ENCODE measurements at places on chromosomes 7 and 10.

DNA sequence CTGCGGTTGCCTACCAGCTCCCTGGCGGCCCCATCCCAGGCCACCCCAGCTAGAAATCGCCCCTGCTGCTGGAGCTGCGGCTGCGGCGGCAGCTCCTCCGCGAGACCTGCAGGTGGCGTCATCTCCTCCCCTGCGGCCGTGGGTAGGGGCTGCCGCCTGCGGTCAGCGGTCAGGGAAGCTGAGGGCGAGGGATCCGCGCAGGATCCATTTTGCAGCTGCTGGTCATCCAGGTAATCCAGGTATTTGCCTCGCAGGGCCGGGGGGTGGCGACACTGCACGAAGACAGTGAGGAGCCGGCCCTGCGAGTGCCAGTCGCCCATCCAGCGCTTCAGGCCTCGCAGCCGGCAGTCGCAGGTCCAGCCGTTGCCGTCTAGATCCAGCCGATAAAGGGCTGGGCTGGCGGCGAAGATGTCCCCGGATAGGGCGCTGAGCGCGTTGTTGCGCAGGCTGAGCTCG lies 1.5 kb downstream of the TRIL start:
- no peak for DNase-seq

DNA sequence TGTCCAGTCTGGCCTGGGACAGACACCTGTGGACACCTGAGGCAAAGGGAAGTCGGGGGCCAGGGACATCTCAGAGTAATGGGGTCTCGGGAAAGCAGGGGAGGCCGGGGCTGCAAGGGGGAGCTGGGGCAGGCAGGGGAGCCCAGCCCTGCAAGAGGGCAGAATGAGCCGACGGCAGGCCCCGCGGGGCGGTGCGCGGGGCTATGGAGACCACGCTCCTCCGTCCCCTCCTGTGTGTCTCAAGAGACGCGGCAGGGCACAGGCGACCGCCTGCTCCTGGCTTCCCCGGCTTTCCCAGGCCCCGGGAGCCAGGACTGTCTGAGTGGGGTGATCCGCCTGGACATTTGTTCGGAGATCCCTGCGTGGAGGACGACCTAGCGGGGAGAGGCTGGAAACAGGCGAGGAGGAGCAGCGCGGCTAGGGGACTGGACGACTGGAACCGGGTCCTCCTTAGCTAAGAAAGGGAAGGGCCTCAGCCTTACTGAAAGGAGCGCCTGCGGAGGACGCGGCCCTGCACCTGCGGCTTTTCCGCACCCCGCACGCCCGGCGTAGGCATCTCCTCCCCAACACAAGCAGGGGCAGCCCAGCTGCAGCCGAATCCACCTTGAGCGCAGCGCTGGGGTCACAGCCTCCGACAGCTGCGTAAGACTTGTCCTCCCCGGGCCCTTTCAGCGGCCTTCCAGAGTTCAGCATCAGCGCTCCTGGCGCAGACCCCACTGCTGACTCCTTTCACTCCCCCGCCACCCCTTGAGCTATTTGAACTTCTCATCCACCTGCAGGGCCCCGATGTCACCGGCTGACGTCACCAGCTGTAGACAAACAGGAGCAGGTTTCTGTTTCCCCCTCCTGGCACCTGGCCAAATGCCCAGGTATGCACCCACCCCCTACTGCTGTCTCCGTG lies 176.4 kb downstream of the ZNF248 start:
- no peak for DNase-seq

DNA sequence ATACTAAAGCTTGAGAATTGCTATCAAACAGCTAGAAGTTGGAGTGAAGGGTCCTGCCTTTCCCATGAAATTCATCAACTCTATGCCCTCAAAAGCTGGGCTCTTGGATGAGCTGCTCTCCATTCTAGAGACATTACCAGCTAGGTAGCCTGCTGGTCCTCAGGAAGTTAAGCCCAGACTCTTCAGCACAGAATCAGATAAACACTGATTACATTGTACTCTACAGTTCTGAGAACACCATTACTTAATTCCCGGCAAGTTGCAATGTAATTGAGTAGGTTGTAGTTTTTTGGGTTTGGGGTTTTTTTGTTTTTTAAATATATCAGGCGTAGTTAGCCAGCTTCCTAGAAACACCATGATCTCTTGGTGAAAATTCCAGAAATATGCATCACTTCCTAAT lies 84.1 kb upstream of the PIK3CG start:
- no peak for DNase-seq

DNA sequence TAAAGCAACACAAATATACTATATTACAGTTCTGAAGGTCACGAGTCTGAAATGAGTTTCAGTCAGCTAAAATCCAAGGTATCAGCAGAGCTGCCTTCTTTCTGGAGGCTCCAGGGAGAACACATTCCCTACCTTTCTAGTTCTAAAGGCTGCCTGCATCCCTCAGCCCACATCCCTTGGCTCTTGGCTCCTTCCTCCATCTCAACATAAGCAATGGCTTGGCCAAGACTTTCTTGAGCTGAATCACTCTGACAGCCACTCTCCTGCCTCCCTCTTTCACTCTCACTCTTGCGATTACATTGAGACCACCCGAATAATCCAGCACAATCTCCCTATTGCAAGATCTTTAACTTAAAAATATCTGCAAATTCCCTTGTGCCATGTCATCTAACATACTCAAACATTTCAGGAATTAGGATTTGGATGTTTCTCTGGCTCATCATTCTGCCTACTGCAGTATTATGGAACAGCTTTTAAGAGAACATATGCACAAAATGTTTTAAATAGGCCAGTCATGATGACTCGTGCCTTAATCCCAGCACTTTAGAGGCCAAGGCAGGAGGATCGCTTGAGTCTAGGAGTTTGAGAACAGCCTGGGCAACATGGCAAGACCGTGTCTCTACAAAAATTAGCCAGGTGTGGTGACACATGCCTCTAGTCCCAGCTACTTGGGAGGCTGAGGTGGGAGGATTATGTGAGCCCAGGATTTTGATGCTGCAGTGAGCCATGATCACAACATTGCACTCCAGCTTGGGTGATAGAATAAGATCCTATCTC lies 144.2 kb upstream of the VSTM2A start:
- DNase-seq, result no peak

DNA sequence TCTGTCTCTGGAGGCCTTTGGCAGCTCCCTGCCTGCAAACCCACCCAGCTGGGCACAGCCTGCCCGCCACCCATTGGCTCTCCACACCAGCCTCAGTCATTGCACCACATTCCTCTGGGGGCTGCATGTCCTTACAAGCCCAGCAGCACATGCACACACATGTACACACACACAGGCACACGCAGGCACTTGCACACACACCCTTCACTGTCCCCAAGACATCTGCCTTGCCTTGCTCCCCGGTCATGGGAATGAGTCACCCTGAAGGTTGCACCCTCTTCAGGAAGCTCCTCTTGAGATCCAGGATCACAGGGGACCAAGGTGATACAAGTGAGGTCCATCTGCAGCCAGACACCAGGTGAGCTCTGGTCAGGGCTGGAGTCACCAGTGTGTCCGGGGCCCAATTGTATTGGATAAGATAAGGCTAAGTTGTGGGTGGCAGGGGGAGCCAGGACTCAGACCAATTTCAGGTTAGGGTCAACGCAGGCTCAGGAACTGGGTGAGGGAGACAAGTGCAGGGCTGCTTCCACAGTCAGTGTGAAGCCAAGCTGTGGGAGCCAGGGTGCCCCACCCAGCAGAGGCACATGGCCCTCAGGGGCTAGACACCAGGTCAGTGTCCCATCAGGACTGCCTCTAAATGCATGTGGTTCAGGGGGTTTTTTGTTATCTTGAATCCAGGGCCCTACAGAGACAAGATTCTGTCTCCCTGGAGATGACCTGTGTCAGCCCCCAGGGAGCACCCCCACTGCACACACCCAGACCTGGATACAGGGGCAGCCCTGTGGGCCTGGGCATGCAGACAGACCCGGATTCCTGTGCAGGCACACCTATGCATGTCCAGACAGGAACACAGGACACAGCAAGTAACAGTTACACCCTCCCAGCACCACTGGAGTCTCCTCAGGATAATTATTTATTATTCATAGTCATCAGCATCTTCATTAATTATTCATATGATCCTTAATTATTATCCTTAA lies 33.8 kb downstream of the KCNH2 start:
- no peak for DNase-seq

DNA sequence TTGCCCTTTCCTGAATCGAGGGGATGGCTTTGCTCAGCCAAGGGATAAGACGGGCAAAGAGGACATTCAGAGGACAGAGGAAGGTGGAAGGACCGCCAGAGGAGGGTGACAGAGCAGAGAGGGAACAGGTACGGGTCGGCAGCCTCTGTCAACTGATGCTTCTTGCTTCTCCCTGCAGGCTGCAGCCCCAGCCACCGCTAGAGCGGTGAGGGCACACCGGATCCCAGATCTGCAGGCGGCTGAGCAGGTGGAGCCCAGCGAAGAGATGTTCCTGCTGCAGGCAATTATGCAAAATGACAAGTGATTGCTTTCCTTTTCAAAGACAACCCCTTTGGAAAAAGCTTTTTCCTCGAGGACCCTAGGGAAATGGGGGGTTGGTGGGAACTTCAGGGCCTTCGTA lies 181.9 kb upstream of the ANKRD30A start:
- no peak for DNase-seq

DNA sequence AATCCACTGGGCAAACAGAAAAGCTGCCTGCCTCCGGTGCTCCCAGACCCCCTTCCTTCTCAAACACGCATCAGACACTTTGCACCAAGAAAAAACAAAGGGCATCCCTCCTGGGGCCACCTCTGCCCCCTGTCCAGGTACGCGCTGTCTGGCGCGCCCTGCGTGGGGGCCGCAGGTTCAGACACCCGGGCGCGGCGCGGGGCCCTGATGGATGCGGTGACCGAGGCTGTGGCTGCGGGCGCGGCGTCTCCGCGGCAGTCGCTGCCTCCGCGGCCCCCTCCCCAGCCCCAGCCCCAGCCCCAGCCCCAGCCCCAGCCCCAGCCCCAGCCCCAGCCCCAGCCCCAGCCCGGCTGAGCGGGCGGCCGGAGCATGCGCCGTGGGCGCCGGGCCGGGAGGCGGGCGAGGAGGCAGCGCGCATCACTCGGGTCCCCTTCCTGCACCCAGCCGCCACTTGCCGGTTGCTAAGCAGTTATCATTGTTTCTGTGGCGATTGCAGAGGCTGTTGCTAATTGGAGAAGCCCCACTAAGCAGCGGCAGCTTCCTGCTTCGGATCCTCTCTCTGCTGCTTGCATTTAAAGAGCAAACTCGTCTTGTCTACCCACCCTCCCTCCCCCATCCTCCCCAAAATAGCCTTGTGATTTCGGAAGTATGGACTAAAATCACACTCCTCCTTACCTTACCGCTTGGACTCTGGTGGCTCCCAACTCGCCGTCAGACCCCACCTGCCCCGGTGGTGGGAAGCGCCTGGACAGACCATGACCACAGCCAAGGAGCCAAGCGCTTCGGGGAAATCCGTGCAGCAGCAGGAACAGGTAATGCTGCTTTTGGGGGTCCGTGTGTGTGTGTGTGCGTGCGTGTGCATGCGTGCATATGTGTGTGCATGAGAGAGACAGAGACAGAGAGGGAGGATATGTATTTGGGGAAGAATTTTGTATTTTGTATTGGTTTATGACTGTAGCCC lies 252.8 kb downstream of the DPP6 start:
- no peak for DNase-seq

DNA sequence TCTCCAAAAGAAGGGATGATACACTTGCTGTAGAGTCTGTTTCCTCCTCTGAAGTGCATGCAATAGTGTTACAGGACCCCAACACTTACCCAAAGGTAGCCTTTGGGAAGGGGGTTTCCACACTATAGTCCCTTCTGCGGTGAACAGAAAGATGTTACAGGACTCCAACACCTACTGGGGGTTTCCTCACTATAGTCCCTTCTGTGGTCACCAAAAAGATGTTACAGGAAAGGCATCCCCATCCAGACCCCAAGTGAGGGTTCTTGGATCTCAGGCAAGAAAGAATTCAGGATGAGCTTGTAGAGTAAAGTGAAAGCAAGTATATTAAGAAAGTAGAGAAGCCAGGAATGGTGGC lies 69.2 kb upstream of the PIK3CG start:
- no peak for DNase-seq

- DNase-seq, result no peak
Observed at GRCh38 chr10:113431398-113432160, 121.3 kb upstream of the HABP2 start.

- no peak for DNase-seq
Observed at GRCh38 chr7:116899308-116899707, 36.9 kb downstream of the CAPZA2 start.

GRCh38 chr10:44749151-44749550 lies 162.0 kb upstream of the TMEM72 start:
- DNase-seq, result no peak

DNA sequence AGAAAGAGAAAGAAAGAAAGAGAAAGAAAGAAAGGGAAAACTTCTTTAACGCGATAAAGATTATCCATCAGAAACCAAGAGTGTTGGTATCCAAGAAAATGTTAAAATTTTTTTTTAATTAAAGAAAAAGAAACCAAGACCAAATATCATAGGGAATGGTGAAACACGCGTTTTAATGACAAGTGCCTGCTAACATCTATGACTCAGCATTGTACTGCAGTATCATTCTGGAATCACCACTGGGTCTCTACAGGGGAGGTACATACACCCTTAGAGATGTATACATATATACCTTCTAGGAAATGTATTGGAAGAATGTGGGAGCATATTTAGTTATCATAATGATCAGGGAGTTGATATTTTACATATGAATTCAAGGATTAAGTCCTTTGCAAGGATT lies 32.1 kb upstream of the PIK3AP1 start:
- DNase-seq, result no peak

DNA sequence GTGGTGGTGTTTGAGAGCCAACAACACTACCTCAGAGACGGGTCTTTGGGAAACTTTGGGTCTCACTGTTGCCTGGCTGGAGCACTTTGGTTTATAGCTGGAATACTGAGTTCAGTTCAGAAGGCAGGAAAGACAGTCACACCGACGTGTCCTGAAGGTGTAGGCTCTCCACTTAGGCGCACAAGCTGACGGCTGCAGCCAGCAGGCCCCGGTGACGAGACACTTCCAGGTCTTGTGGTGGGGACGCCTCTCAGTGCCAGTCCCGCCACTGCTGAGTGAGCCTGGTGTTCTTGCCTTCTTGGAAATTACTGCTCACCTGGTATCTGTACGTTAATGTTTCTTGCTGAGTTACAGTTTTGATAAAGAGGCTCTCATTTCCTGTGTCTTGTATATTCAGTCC lies 74.0 kb downstream of the WDR37 start:
- DNase-seq, result no peak

DNA sequence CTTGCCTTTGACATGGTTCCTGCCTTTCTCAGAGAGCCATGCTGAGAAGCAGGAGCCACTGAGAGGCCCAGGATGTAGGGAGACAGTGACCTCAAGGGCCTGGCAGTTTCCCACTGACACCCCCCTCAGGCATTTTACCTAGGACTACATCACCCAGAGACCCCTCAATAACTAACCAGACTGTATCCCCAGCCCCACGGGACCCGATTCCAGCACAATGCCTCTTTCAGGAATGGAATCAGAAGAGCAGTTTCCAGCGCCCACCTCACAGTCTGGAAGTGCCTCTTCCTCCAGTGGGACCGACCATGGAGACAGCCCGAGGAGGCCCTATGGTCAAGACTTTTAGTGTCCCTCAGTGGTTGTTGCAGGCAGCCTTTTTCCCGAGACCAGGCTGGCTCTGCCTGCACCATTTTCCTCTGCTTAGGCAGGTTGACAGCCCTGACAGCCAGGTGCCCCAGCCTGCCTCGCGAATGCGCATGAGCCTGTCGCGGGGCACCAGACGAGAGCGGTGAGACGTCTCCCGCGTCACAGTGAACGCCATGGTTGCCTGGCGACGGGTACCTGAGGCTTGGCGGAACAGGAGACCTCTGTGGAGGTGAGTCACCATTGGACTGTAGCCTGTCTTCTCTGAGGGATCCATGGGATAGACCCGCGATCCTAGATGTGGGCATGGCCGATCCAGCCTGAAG lies 28.4 kb upstream of the ZNF273 start:
- no peak for DNase-seq
